ENCODE measurements at places on chromosomes 1 and 21. TPM values are rescaled to one million over a fixed set of nuclear protein-coding genes. Genes with fewer than 3 reads are reported as not detected.

DNA sequence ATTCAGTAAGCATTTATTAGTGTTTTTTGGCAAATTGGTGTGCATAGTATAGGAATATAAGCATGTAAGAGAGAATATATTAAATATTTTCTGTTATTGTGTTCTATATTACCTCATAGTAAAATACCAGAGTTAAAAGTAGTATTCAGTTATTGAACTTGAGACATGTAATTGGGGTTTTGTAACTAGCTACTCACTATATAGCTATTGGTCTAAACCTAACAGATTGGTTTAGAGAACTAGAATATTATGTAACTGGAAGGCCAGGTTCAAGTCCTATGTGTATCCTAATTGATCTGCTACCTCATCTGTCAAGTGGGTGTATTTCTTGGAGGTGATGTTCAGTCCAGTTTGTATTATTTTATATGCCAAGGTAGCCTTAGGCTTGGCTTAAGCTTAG, 26.3 kb downstream of the CLIC4 start:
- no peak overlapping the region for H3K27ac ChIP-seq
- H3K4me3 ChIP-seq, result no peak overlapping the region
- DNase-seq, result no peak
- H3K36me3 ChIP-seq, result no peaks in the 10 kb centered on the region

DNA sequence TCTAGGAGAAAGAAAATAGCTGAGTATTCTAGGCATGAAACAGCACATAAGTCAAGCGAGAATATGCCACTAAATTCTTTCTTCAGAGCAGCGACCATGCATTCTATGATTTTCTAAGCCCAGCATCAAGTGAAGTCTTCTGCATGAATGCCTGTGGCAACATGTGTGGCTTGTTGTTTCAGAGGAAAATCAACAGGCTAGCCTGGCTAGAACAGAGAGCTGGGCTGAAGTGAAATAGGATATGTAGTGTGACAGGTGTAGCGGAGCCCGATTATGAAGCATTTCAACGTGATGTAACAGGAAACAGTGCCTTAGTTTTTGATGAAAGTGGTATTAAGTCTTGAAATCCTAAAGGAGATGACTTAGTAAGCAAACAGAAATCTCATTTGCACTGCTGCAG, 7.0 kb downstream of the CSDE1 start:
- no peaks in the 10 kb centered on the region for H3K27me3 ChIP-seq
- H3K4me3 ChIP-seq, result no peak overlapping the region
- DNase-seq, result no peak
- H3K27ac ChIP-seq, result peak overlapping the region; percentile 16
- H3K4me1 ChIP-seq, result peaks cover 82% of the 10 kb centered on the region

DNA sequence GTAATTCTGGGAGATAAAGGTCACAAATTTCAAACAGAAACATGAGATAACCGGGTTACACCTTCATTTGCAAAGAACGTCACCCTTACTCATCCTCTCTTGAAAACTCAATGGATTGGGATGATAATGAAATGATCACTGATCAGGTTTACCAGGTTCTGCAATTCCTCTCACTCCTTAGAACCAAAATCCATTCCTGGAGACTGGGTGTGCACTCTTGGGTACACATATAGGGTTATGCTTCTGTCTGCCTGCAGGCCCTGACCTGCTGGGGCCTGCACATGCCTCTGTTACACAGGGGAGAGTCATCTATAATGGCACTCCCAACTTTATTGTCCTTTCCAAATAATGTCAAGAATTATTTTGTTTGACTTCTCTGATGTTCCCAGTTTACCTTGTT, 8.3 kb downstream of the SUSD4 start:
- H3K4me1 ChIP-seq, result no peaks in the 10 kb centered on the region
- H3K36me3 ChIP-seq, result no peaks in the 10 kb centered on the region
- no peak for DNase-seq
- no peak overlapping the region for H3K4me3 ChIP-seq
- no peak overlapping the region for H3K27ac ChIP-seq

- no peaks in the 10 kb centered on the region for H3K27me3 ChIP-seq
- DNase-seq, result no peak
- no peaks in the 10 kb centered on the region for H3K4me1 ChIP-seq
- no peak overlapping the region for H3K27ac ChIP-seq
- no peak overlapping the region for H3K4me3 ChIP-seq
These were observed 593.3 kb upstream of the NCAM2 start for GRCh38 chr21:20404915-20405314.

DNA sequence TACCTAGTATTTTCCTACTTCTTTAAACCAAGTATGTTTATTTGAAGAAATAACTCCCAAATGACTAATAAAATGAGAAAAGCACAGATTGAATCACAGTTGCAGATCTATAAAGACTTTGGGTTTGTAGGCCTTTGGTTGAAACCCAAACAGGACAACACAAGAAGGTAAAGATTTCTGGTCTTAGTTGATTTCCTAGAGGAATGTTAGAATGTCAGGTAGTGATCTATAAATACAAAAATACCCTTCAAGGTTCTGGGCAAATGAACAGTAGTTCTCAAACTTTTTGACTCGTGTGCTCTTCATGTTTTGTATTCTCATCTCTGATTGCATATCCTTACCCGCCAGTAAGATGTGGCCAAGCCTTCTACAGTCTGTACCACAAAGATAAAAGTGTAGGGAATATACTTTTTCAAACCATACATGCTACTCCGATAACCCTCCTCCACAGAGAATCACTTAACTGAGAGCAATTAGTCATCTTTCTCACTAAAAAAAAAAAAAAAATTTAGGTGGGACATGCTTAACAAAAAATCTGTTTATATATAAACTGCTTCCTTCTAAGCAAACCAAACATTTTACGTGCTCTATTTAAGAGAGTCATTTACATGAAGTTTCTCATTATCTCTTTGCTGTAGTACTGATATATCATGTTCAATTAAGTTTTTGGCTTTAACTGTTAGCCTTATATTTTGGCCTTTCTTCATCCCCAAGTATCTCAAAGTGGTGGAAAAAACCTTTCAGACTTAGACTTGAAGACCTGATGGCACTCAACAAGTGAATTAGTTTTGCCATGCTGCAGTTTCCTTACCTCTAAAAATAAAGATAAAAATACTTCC, 36.0 kb downstream of the CNIH4 start:
- peaks cover 81% of the 10 kb centered on the region for H3K36me3 ChIP-seq
- DNase-seq, result no peak
- no peak overlapping the region for H3K4me3 ChIP-seq
- H3K4me1 ChIP-seq, result peaks cover 12% of the 10 kb centered on the region
- H3K27me3 ChIP-seq, result no peaks in the 10 kb centered on the region

GRCh38 chr1:47522935-47523834, 85.3 kb downstream of the FOXD2 start:
- H3K4me1 ChIP-seq, result no peaks in the 10 kb centered on the region
- no peak overlapping the region for H3K27ac ChIP-seq
- H3K4me3 ChIP-seq, result no peak overlapping the region
- H3K27me3 ChIP-seq, result peaks cover 33% of the 10 kb centered on the region

DNA sequence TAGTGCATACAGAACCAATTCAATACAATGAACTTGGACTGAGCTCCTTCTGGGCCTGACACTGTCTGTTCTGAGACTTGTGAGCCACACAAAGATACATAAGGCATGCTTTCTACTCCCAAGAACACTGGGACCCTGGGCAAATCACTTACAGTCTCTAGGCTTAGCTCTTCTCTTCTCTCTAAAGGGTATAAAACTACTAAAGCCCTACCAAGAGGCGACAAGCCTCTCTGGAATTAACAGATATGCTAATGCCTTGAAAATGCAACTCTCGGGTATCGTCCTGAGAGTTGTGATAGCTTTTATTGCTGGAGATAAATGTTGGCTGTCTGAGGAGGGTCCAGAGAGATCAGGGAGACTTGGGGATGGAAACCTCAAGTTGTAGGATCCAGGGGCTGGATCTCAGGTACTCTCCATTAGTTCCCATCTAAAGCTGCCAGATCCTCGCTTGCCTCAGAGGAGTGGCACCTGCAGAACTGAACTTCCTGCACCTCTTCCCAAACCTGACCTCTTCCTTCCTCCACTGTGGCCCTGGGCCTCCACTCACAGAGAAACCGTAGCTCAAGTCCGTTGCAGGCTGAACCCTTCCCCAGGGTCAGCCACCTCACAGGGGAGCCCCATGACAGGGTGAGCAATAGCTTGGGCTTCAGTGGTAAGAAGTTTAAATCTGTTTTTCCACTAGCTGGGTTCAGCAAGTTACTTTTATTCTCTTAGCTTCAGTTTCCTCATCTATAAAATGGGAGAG, 11.5 kb upstream of the CFAP45 start:
- H3K4me1 ChIP-seq, result peaks cover 74% of the 10 kb centered on the region
- peak overlapping the region; percentile 97 for H3K27ac ChIP-seq
- peak; percentile 32 for DNase-seq
- peaks cover 27% of the 10 kb centered on the region for H3K36me3 ChIP-seq
- no peaks in the 10 kb centered on the region for H3K27me3 ChIP-seq

DNA sequence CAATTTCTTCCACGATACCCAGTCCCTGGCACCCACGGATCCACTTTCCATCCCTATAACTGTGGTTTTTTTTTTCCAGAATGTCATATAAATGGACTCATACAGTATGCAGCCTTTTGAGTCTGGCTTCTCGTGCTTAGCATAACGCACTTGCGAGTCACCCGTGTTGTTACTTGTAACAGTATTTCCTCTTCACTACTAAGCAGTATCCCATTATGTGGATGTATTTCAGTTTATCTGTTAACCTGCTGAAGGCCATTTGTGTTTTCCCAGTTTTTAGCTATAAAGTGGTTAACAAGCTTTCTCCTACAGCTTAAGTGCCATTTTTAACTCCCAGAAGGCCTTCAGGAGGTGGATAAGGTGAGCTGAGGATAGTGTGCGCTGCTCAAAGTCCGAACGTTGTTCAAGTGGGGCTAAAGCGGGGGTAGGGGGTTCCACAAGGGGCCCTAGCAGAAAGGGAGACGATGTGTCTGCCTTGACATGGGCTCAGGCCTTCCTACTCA, 829 bp downstream of the ADAR start:
- peaks cover 44% of the 10 kb centered on the region for H3K36me3 ChIP-seq
- peaks cover 71% of the 10 kb centered on the region for H3K4me1 ChIP-seq
- no peaks in the 10 kb centered on the region for H3K27me3 ChIP-seq
- peak overlapping the region; percentile 85 for H3K4me3 ChIP-seq
- peak overlapping the region; percentile 97 for H3K27ac ChIP-seq

- H3K4me3 ChIP-seq, result peak overlapping the region; percentile 45
- H3K27me3 ChIP-seq, result peaks cover 69% of the 10 kb centered on the region
- peaks cover 17% of the 10 kb centered on the region for H3K4me1 ChIP-seq
These were observed 971 bp upstream of the GNG4 start for GRCh38 chr1:235650341-235651169.

DNA sequence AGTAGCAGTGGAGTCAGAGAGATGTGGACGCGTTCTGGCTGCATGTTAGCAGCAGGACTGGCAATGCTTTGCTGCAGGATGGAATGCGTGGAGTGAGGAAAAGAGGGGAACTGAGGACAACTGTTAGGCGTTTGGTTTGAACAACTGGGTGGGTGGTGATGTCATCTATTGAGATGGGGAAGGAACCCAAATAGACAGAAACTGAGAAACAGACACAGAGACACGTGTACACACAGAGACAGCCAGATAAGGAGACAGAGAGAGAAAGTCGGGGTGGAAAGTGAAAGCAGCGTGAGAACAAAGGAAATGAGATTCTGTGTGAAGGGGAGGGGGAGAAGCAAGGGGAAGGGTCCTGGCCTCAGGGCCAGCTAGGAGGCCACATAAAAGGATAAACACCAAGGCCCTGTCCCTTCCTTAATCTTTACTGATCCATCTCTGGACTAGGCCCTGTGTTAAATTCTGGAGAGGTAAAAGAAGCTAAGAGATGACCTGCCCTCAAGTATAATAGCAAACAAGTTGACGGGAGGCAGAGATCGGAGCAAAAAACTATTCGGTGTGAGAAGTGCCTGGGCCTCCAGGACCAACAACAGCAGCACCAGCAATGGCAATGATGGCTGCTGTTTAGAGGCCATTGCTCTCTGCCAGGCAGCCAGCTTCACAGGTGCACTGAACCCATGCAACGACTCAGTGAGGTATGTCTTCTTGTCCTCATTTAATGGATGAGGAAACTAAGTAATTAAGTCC, 31.6 kb downstream of the VWA5B1 start:
- H3K27ac ChIP-seq, result peak overlapping the region; percentile 80
- H3K4me1 ChIP-seq, result peaks cover 21% of the 10 kb centered on the region
- DNase-seq, result peak; percentile 31
- peak overlapping the region; percentile 48 for H3K4me3 ChIP-seq
- no peaks in the 10 kb centered on the region for H3K36me3 ChIP-seq
- peaks cover 20% of the 10 kb centered on the region for H3K27me3 ChIP-seq

DNA sequence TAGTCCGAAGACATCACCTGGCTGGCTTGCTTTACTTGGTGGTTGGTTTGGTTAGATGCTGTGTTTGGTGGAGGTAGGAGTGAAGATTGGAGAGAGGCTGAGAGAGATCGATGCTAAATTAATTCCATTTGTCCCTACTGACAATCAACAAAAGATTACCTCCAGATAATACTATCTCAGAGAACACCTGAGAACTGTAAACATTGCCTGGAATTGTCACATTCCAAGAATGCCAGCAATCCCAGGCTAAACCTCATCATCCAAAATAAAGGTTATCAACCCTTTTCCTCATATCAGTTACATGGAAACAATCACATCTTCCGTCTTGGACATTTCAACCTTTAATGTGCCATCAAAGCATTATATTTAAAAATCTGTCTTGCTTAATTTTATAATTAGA, 141.0 kb downstream of the GRIK1 start:
- H3K36me3 ChIP-seq, result no peaks in the 10 kb centered on the region
- no peak for DNase-seq

DNA sequence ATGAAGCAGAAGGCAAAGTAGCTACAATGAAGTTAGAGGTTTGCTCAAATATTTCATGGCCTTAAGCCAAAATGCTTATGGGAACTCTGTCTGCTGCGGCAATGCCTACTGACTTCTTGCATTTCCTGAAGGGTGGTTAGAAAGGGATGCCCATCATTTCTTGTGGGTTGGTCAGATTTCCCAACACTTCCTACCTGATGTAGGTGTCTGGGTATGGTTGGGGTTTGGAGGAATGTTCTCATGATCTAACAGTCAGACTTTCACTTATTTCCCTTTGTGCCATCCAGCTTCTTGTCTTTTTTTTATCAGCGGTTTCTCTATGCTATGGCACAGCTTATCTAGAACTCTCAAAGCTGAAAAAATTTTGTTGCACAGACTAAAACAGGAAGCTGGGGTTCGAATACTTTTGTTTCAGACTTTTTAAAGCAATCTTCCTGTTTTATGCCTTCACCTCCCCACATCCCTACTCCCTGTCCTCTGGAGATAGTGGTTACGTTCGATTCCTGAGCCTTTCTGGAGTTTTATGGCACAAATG, 307.7 kb downstream of the USP25 start:
- H3K36me3 ChIP-seq, result no peaks in the 10 kb centered on the region
- no peak for DNase-seq
- no peak overlapping the region for H3K4me3 ChIP-seq
- H3K4me1 ChIP-seq, result no peaks in the 10 kb centered on the region
- H3K27me3 ChIP-seq, result no peaks in the 10 kb centered on the region

Gene TACSTD2
- not detected for total RNA-seq

Gene NPPA
- not detected for total RNA-seq

Gene TDRD5
- not detected for total RNA-seq

Gene TNFRSF8
- 0.95 TPM for total RNA-seq

Gene S100A3
- not detected for total RNA-seq

Gene OPTC
- not detected for total RNA-seq

Gene S100PBP
- total RNA-seq, result 78.9 TPM

Gene KRTAP19-6
- not detected for total RNA-seq

Gene IER5
- 37.2 TPM for total RNA-seq

Gene POU3F1
- not detected for total RNA-seq

Gene LCE3D
- not detected for total RNA-seq

Gene LRRC53
- not detected for total RNA-seq

Gene KLHDC8A
- total RNA-seq, result not detected
